ENCODE measurements at places on chromosomes 11 and 22. TPM values are rescaled to one million over a fixed set of nuclear protein-coding genes. Genes with fewer than 3 reads are reported as not detected.

GRCh38 chr11:46731545-46731944, 12.5 kb downstream of the F2 start:
- DNase-seq = no peak

GRCh38 chr11:96230686-96231085, 112.3 kb downstream of the MAML2 start:
- DNase-seq = no peak

DNA sequence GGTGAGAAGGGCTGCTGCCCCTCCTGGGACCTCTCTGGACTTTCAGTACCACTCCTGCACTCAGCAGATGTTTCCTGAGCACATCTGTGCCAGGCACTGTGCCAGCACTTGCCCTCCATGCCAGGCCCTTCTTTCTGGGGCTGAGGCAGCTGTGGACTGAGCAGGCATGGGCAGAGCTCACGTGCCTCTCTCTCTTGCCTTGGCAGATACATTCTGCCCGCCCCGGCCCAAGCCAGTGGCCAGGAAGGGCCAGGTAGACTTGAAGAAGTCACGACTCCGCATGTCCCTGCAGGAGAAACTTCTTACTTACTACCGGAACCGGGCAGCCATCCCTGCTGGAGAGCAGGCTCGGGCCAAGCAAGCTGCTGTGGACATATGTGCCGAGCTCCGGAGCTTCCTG, 8.3 kb upstream of the ATF4 start:
- no peak for DNase-seq

- DNase-seq = no peak
These were observed 11.8 kb downstream of the SCYL1 start for GRCh38 chr11:65536412-65537295.

The TRPC6 gene
- 8.1 TPM for total RNA-seq

The OR2AG1 gene
- not detected for total RNA-seq

The CHRM1 gene
- total RNA-seq = 5.4 TPM

The PRDM11 gene
- total RNA-seq = 9.1 TPM
